ENCODE measurements at places on chromosomes 3 and 15.

DNA sequence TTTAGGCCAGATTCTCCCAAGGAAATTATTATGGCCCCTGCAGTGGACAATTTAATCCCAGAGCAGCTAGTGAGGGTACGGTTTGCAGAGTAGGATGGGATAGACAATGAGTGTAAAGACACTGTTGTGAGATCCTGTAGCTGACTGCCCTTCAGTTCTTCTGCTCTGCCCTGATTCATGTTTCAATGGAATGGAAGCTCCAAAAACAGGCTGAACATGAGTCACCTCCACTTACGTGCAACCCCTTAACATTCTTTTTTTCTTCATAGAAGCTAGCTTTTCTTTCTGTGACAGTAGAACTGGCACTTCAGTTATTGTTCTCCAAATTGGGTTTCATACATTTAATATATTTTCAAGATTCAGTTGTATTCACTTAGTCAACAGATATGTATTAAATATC, 32.1 kb downstream of the CLDN18 start:
- no peak for DNase-seq

DNA sequence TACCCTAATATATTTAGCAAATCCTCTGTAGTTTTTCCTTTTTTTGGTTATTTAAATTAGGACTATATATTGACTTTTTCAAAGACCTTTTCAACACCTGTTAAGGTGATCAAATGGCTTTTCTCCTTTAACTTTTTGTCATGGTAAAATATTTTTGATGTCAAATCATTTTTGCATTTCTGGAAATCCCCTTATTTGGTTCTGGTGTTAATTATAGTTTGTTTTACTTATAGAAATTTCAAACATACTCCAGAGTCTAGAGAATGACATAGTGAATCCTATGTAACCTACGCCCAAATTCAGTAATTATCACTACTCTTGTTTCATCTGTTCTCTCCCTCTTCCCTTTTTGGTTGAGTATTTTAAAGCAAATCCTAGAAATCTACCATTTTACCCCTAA, 121.3 kb upstream of the TBL1XR1 start:
- DNase-seq = no peak

DNA sequence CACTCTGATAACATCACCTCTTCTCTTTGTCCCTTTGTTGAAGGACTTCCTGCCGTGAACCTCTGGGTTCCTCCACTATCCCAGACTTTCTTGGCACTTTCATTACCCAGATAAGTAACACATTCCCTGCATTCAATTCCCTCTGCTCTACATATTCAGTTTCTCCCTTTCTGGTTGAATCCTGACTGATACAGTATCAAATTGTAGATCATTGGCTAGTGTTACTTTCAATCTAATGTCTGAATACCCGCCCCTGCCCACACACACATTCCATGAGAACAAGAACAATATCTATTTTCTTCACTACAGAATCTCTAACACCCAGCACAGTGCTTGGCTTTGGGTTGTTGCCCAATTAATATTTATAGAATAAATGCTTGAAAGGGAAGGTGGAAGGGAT, 163.5 kb downstream of the ABHD5 start:
- no peak for DNase-seq

DNA sequence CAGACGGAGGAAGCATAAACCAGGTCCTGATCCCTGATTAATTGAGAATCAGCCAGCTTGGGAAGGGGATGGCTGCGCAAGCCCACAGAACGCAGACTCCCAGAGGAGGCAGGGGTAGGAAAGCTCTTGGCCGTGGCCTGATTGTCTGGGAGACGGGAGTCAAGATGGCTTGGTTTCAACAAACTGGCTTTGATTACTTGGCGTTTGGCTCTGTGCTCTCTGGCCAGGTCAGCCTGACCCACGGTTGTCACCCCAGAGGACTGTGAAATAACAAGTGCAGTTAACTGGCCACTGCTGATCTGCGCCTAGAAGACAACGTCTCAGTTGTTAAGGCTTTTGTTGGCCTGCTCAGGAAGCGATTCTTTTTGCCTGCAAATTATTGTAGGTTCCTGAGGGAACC, 387.0 kb upstream of the PROK2 start:
- no peak for DNase-seq

DNA sequence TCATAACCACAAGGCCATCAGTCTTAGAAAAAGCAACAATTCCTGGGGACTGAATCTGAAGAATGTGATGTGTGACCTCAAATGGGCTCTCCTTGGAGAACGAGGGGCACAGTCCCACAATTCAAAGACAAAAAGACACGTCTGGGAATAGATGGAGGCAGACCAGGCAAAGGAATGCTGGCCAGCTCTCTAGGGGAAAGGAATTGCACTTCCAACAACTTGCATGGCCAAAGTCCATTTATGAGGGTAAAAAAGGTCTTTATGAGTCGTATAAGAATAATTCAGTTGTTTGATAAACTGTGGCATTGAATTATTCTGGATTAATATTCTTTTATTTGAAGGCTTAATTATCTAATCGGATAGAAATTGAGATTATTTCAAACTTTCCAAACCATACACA, 180.5 kb upstream of the FEZF2 start:
- no peak for DNase-seq

DNA sequence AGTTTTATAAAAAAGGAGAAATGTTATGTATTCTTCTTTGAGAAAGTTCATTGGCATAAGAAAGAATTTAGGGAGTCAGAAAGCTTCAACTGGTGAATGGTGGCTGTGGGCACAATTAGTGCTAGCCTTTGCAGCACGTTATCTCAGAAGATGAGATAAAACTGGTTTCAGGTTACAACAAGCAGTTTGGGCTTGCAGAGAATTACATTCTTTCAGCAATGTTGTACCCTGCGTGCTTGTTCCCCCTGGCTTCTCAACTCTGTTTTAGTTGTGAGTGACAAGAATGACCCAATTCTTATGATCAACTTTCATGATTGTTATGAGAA, 31.6 kb upstream of the ACP3 start:
- DNase-seq = no peak

DNA sequence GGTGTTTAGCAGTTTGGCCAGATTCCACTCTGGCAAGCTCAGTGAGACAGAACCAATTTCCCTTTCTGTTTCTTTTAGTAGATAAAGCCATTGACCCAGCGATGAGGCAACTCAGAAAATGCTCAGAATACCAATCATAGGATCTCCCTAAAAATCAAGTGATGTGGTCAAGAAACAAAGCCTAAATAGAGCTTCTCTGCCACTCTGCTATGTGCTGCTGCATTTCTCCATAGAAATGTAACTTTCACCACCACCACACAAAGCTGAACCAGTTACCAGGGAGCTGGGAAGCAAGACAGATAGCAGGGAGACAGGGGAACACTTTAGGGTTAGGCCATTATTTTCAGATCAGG, 109.8 kb downstream of the RPL22L1 start:
- DNase-seq = no peak

GRCh38 chr3:64422932-64423331, 197.7 kb upstream of the PRICKLE2 start:
- no peak for DNase-seq

DNA sequence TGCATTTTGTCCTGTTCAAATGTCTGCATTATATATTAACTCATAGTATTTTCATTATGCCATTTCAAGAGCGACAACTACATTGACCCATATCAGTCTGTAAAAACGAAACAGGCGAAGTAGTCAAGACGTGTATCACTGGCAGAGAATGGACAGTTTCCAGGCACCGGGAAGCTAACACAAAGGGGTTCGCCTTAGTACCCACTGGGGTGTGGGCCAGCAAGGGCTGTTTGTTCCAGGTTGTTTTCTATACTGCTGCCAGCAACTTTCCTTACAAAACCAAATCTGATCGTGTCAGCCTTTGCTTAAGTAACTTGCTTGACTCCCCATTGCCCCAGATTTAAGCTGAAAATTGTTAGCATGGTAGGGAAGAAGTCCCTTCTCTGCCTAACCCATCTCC, 87.1 kb downstream of the CGNL1 start:
- DNase-seq = no peak

- no peak for DNase-seq
Measured at GRCh38 chr3:72890166-72890925, 2.5 kb downstream of the GXYLT2 start.

- no peak for DNase-seq
Measured at GRCh38 chr3:64238971-64239667, 13.9 kb upstream of the PRICKLE2 start.

DNA sequence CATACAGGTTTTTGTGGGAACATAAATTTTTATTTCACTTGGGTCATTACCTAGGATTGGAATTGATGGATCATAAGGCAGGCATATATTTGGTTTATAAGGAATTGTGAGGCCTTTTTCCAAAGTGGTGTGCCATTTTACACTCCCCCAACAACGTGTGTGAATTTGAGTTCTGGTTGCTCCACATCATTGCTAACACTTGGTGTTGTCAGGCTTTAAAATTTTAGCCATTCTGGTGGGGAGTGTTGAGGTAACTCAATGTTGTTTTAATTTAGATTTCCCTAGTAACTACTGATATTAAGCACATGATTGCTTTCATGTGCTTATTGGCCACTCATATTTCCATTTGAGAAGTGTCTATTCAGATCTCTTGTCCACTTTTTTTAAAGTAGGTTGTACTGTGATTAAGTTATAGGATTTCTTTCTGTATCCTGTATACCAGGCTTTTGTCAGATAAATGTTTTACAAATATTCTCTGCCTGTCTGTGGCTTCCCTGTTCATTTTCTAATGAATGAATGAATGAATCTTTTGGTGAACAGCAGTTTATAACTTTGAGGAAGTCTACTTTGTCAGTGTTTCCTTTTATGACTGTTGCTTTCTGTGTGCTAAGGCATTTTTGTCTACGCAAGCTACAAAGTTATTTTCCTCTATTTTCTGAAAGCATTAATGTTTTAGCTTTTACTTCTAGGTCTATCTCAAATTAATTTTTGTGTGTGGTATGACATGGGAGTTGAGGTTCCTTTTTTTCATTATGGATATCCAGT, 17.9 kb upstream of the NR2C2 start:
- DNase-seq = no peak

GRCh38 chr3:156862338-156862737, 36.2 kb downstream of the LEKR1 start:
- DNase-seq = no peak

GRCh38 chr3:13507570-13508339, 27.6 kb downstream of the HDAC11 start:
- DNase-seq = no peak

- no peak for DNase-seq
Measured at GRCh38 chr3:153502682-153503081, 340.7 kb downstream of the RAP2B start.

- no peak for DNase-seq
Measured at GRCh38 chr3:57025237-57025636, 35.2 kb upstream of the SPATA12 start.

DNA sequence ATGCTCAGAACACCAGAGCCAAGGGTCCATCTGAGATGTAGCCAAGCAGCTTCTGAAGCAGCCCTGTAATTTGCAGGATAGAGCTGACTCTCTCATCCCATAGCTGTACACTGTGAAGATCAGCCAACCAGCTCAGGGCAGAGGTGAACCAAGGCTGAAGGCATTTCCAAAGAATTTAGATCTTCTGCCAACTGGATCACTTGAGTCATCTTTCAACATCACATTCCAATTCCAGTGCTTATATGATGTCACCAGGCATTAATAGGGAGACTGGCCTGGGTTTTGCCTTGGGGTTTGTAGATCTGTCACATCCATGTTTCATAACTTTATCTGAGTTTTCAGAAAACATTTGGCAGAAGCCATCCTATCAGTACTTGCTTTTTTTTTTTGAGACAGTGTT, 98.2 kb downstream of the NR2F2 start:
- DNase-seq = no peak

DNA sequence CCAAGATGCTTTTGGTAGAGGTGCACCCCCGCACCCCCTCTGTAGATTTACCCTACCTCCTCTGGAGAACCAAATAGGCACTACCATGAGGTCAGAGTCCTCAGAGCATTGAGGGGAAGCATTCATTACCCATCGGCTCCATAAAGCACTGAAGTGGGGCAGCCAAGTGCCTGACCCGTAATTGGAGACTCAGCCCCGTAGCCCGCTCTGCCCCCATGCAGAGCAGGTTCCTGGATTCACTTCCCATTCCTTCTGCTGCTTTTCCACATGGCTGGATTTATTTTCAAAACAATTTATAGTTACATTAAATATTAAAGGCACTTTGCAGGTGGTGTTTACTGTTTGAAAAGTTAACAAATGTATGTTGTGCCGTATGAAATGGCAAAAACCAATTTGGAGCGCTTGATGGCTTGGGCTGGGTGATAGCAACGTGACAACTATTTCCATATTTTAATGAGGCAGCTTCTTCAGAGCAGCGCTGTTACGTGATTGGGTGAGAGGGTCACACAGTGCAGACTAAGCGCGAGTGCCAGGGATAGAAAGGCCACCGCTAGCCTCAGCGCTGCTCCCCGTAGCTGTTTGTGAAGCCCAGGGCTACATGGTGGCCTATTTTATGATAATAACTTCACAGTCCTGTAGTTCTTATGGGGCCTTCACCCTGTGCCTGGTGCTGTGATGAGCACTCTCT, 373.8 kb upstream of the PROK2 start:
- DNase-seq = no peak

DNA sequence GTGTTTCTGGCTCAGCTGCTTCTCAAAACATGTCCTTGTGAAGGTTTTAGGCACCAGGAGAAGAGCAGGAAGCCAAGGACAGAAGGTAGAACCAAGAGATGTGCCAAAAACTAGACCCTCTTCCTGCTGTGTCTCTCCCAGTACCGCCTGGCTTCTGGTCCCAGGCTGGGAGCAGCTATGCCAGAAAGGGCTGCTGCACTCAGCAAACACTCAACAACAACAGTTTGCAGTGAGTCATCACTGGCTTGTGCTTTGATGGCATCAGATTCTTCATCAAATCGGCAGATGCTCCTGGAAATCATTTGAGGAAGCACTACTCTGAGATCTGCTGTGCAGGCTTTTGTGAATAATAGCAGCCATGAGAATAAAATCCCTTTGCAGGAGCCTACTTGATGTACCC, 63.2 kb downstream of the DGKG start:
- no peak for DNase-seq

- no peak for DNase-seq
Measured at GRCh38 chr3:32480604-32481003, 22.0 kb downstream of the CMTM6 start.

- no peak for DNase-seq
Measured at GRCh38 chr15:47212222-47213010, 504.9 kb upstream of the SEMA6D start.

DNA sequence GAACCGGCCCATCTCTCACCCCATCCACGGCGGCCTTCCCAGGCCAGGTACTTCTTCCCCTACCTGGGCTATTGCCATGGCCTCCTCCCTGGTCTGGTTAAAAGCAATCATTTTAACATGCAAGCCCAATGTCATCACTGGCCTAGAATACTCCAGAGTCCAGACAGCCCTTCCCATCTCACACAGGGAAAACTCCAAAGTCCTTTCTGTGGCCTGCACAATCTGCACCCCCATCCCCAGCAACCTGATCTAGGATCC, 45.8 kb upstream of the SLCO2A1 start:
- no peak for DNase-seq

GRCh38 chr3:161096771-161097367, 8.3 kb downstream of the B3GALNT1 start:
- no peak for DNase-seq

GRCh38 chr15:89161666-89162065, 59.7 kb downstream of the RLBP1 start:
- no peak for DNase-seq

- no peak for DNase-seq
Measured at GRCh38 chr3:4992118-4992517, 12.9 kb downstream of the BHLHE40 start.
